ENCODE measurements at places on chromosomes 3 and 15. TPM values are rescaled to one million over a fixed set of nuclear protein-coding genes. Genes with fewer than 3 reads are reported as not detected.

GRCh38 chr3:171323938-171324536 lies 136.2 kb downstream of the TNIK start:
- DNase-seq = no peak

GRCh38 chr3:117688583-117688982 lies 979.0 kb downstream of the TUSC7 start:
- no peak for DNase-seq

DNA sequence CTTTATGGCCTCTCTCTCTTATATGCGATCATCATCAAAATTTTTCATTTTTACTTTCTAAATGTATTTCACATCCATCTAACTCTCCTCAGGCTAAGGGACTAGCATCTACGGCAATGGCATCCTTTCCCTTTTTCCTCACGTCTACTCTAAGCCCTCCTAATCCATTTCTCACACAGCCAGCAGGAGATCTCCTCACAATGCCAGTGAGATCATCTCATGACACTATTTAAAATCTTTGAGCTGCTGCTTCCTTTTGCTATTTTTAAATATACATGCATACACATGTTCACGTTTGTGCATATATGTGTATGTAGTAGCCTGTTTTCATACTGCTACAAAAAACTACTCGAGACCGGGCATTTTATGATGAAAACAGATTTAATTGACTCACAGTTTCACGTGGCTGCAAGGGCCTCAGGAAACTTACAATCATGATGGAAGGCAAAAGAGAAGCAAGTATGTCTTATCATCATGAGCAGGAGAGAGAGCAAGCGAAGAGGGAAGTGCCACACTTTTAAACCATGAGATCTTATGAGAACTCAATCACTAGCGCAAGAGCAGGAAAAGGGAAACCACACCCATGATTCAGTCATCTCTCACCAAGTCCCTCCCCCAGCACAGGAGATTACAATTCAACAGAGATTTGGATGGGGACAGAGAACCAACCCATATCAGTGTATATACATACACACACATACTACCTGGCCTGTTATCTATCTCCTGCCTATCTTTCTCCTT lies 599.2 kb upstream of the ROBO1 start:
- no peak for DNase-seq

- DNase-seq = no peak
Measured at GRCh38 chr3:57939775-57940174, 68.4 kb upstream of the FLNB start.

DNA sequence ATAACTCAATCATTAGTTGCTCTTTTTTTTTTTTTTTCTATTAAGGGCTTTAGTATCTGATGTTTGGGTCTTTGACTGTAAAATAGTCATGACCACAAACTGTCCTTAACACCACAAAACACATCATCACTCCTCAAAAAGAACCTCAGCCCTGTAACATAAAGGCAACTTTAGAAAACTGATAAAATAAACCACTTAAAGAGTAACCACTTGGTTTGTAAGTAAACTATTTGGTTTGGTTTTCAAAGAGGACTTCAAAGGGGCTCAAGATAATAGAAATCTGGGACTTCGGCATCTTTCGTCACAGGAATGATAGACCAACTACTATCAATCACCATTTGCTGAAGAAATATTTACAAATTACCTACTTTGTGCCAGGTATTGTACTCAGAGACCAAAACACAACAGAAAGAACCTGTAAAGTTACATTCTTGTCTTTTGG lies 167.8 kb downstream of the FOXP1 start:
- no peak for DNase-seq

GRCh38 chr3:164687902-164688301 lies 390.4 kb downstream of the SI start:
- no peak for DNase-seq

GRCh38 chr15:40953713-40954074 lies 423 bp downstream of the CHAC1 start:
- no peak for DNase-seq

DNA sequence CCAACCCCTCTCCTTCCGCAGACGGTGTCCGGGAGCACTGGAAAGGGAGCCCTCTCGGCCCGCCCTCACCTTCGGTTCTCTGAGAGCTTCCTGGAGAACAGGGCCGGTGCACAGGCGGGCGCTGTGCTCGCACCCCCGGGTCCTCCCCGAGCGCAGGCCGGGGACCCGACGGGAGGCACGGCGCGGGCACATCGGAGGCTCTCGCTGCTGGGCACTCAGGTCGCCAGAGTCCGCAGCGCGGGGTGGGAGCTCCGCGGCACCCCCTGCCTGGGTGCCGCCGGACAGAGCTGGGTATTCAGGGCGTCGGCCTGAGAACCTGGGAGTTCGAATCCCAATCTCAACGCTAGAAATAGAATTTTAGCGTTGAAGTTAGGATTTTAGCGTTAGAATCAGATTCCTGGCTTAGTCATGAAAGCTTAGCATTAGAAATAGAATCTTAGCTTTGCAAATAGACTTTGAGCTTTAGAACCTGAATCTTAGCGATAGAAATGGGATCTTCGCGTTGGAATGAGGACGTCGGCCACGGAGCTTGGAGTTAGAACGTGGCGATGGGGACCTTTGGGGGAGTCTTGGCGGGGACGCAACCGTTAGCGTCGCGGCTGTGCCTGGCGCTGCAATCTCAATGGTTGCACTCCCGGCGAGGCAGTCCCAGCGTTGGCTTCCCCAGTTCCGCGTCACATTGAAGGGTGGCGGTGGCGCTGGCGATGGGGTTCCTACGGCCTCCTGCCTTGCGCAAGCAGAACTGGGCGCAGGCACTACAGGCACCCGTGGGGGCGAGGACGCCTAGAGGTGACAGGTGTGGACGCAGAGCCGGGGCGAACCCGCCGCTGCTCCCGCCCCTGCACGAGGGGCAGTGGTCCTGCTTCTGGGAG lies 549 bp downstream of the TRH start:
- peak; percentile 14 for DNase-seq

DNA sequence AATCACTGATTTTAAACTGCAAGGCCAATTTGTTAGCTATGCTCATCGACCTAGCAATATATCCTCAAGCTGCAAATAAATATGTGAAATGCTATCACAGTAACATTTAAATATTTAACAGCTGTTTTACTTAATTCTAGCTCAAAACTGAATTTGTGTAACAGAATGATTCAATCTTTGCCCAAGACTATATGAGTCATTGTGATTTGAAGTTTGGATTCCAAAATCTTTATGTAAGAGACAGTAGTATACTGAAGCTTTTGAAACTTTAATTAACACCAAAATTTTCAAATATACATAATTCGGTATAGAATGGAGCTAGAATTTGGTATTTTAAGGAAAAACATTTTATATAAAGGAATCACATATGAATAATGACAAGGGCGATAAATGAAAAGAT lies 603.0 kb upstream of the ROBO2 start:
- no peak for DNase-seq

GRCh38 chr3:126380011-126380768 lies 14.5 kb upstream of the CFAP100 start:
- no peak for DNase-seq

DNA sequence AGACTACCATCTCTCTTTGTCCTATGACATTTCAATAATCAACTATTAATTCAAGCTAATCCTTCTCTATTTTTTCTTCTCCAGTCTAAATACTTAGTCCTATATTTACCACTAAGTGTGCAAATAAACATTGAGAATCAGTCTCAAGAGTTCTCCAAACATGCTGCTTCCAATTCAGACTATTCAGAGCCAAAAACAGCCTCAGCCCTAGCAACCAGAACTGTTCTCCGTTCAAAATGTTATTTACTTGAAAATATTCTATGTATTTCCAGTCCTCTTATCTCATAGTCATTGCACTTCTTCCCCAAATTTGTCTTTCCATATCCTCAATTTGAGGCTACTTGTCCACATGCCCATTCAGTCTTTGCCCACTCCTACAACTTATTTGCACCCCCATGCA lies 805.5 kb downstream of the IGSF11 start:
- no peak for DNase-seq

GRCh38 chr15:60901647-60902046 lies 327.5 kb downstream of the RORA start:
- no peak for DNase-seq

- no peak for DNase-seq
Measured at GRCh38 chr15:71658036-71658435, 152.3 kb upstream of the NR2E3 start.

DNA sequence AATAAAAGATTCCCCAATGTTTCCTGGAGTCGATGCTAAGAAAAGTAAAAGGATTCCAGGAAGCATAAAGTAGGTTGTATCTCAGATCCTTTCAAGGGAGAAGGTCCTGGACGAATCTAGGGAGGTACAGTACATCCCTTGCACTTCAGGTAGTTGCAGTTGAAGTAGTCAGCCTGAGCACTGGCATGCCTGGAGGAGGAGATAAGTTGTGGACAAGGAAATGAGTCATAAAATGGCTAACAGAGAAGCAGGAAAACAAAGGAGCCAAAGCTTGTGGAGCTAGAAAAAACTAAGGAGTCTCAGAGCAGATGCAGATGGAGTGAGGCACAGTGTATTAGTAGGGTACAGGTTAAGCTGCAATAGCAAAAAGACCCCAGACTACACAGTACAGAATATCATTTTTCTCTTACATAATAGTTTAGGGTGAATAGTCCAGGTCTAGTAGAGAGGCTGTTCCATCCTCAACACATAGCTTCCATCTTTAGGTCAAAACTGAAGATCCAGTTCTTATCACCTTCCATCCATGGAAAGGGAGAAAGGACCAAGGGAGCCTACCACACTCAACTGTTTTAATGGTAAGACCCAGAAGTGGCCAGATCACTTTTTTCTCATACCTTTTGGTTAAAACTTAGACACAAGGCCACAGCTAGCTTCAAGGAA lies 41.3 kb downstream of the COL6A5 start:
- no peak for DNase-seq

- DNase-seq = no peak
Measured at GRCh38 chr3:160893207-160893606, 137.2 kb downstream of the PPM1L start.

DNA sequence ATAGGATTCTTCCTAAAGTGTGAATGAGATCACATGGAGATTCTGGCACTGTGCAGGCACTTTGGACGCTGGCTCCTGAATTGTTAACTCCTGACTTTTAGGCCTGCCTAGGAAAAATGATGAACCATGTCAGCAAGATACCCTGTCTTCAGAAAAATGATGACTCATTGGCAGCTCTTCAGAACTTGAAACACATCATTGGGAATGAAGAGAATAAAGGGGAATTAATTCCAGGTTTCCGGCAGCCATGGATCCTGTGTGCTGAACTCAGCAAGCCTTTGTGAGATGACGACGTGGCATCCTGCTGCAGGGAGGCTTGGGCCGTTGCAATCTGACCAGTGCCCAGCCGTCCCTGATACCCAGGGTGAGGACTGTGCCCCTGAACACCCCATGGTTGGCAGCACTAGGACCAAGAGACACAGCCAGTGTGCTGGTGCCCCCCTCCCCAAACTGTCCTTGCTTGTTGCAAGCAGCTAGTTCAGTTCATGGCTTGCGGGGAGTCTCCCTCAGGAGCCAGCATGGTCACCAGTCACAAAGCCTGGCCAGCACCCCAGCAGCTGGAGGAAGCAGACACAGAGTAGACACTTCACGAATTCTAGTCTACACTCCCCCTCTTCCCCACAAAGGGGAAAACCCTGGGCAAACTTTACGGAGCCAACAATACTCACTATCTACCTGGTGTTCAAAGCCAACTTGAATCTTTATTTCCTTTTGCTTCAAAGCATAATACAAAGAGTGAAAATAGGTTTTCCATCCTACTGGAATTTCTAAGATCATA lies 7.8 kb upstream of the LIPC start:
- no peak for DNase-seq

GRCh38 chr15:101255615-101256241 lies 3.9 kb upstream of the CHSY1 start:
- no peak for DNase-seq

DNA sequence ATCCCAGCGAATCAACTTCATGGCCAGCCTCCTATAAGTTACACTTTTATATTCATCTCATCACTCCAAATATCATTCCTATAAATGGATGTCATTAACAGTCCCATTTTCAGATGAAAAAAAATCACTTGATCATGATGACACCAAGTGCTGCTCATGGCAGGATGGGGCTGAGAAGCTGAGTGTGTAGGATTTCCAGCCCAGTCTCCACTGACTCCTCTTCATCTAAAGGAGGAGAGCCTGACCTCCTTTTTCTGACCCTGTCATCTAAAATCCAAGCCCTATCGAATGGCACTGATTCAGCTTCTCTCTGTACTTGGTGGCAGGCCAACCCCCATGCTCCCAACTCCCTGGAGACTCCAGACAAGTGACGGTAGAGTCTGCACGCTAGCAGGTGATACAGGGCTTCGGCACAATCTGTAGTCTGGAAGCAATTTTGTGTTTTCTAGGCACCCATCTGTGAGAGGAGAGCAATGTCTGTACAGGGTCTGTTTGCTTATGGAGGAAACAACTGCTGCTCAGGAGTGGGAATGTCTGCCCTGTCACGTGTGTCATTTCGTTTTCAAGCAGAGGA lies 103.2 kb downstream of the EPHB1 start:
- DNase-seq = no peak

GRCh38 chr3:161413127-161413854 lies 42.0 kb upstream of the SPTSSB start:
- DNase-seq = peak; percentile 20

DNA sequence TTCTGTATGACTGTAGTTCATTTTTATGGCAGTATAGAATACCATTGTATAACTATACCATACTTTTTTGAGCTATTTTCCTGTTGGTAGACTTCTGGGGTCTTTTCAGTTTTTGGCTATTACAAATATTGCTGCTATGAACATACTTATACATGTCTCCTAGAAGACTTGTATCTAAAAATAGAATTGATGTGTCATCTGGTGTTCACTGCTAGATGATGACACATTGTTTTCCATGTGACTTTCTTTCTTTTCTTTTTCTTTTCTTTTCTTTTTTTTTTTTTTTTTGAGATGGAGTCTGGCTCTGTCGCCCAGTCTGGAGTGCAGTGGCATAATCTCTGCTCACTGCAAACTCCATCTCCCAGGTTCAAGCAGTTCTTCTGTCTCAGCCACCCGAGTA lies 69.8 kb downstream of the SH3GL3 start:
- DNase-seq = no peak

Gene WDR49
- total RNA-seq = 2.9 TPM

Gene USP19
- total RNA-seq = 113 TPM

Gene SYNPR
- not detected for total RNA-seq

Gene LOXL1
- 21.8 TPM for total RNA-seq

Gene REC114
- total RNA-seq = not detected

Gene TMEM43
- 120 TPM for total RNA-seq

Gene CHRNA5
- 3.0 TPM for total RNA-seq

Gene ANXA2
- 976 TPM for total RNA-seq

Gene PIERCE2
- total RNA-seq = 1.8 TPM

Gene IL5RA
- not detected for total RNA-seq

Gene VIPR1
- 2.4 TPM for total RNA-seq

Gene GHSR
- total RNA-seq = not detected

Gene KY
- not detected for total RNA-seq

Measured in tibial nerve (tissue), 4 donors.